Tibial nerve (tissue), 4 donors: ENCODE measurements at places on chromosomes 3 and 15. TPM values are rescaled to one million over a fixed set of nuclear protein-coding genes. Genes with fewer than 3 reads are reported as not detected.

- DNase-seq: no peak
- no peak overlapping the region for H3K4me3 ChIP-seq
- no peaks in the 10 kb centered on the region for H3K36me3 ChIP-seq
- no peaks in the 10 kb centered on the region for H3K4me1 ChIP-seq
- H3K27ac ChIP-seq: no peak overlapping the region
Measured at GRCh38 chr3:81502236-81502635, 259.2 kb downstream of the GBE1 start.

DNA sequence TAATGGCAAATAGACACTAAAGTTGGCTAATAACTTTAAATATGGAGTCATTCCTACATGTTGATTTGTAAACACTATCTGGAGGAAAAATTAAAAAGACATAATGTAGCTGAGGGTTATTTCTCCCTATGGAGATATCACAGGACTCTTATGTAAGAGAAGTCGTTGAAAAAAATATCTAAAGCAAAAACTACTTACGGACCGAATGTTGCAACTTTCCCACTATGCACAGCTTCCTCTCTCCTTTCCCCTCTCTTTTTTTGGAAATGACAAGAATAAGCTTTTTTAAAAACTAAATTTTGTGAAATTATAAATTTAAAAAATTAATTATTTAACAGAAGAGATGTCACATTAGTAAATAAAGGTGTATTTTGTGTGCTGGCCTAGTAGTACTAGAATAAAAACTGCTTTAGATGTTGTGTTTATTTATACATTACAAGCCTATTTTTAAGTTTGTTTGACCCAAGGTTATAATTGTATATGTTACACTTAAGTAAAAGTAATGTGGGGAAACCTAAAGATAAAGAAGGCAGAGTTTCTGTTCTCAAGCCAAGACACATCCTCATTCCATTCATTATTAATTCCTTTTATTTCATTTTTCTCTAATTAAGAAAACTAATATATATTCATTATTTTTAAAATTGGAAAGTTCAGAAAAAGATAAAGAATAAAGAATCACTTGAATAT is 20.7 kb upstream of the PPARG start:
- H3K4me1 ChIP-seq: no peaks in the 10 kb centered on the region
- H3K36me3 ChIP-seq: no peaks in the 10 kb centered on the region
- no peak overlapping the region for H3K27ac ChIP-seq
- no peak for DNase-seq
- no peaks in the 10 kb centered on the region for H3K27me3 ChIP-seq
- H3K4me3 ChIP-seq: no peak overlapping the region

DNA sequence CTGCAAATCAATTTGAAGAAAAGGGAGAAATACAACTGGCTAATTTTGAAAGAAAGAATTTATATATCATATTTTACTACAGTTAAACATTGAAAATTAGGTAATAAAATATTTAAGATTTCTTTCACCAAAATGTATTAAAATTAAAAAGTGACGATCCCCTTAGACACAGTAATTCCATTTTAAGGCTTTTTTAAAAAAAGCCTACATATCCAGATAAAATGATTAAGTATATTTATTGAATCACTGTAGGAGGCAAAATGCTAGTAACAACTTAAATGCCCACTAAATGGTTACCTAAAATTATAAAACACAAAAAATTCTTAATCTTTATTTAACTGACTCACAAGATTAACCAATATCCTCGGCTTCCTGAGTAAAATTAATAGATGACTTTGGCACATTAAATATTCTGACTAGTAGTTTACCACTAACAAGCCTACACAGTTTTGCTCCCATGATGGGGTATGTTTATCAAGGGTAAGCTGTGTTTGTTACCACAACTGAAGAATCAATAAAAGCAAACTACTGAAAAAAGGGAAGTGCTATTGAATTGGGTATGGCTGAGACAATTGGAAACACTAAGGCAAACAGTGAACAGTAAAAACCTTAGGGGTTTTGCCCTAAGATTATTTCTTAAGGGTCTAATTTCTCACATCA is 28.4 kb downstream of the ANKRD28 start:
- no peaks in the 10 kb centered on the region for H3K27me3 ChIP-seq
- no peak for DNase-seq
- H3K4me1 ChIP-seq: peaks cover 31% of the 10 kb centered on the region
- H3K36me3 ChIP-seq: peaks cover 8% of the 10 kb centered on the region
- H3K4me3 ChIP-seq: no peak overlapping the region

DNA sequence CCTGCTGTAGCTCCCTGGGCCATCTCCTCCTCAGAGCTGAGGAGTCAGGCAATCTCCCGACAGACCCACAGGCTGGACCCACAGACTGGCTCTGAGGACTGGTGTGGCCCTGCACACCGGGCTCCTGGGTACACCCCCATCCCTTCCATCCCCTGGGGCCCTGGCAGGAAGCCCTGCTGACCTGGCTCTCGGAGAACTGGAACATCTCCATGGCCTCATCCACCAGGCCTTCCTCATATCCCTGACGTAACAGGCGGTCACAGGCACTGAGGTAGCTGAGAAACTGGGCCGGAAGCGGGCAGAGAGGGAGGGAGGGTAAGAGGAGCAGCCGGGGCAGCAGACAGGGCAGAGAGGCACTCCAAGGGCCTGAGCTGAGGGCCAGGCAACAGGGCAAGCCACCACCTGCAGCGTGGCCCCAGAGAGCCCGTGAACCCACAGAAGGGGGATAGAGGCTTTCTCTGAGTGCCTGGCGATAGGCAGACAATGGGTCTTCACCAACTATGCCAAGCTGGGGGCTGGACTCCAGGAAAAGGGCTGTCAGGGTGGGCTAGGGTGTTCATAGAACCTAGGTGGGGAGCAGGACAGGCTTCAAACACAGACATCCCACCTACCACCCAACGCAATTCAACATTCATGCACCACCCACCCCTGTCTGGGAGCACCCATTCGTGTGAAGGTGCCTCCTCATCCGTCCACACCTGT is 17.9 kb downstream of the KBTBD13 start:
- H3K27me3 ChIP-seq: no peaks in the 10 kb centered on the region
- no peak overlapping the region for H3K27ac ChIP-seq
- no peaks in the 10 kb centered on the region for H3K4me1 ChIP-seq

- no peak overlapping the region for H3K4me3 ChIP-seq
- H3K27ac ChIP-seq: no peak overlapping the region
- H3K36me3 ChIP-seq: no peaks in the 10 kb centered on the region
- H3K4me1 ChIP-seq: no peaks in the 10 kb centered on the region
- no peak for DNase-seq
Measured at GRCh38 chr15:87638554-87639083, 617.9 kb downstream of the NTRK3 start.

The LMCD1 gene
- total RNA-seq: 147 TPM

- no peaks in the 10 kb centered on the region for H3K4me1 ChIP-seq
- no peak for DNase-seq
- no peak overlapping the region for H3K4me3 ChIP-seq
- H3K36me3 ChIP-seq: no peaks in the 10 kb centered on the region
- no peak overlapping the region for H3K27ac ChIP-seq
- no peaks in the 10 kb centered on the region for H3K27me3 ChIP-seq
Measured at GRCh38 chr3:132265028-132265427, 52.2 kb upstream of the ACP3 start.

The CFAP100 gene
- total RNA-seq: not detected

DNA sequence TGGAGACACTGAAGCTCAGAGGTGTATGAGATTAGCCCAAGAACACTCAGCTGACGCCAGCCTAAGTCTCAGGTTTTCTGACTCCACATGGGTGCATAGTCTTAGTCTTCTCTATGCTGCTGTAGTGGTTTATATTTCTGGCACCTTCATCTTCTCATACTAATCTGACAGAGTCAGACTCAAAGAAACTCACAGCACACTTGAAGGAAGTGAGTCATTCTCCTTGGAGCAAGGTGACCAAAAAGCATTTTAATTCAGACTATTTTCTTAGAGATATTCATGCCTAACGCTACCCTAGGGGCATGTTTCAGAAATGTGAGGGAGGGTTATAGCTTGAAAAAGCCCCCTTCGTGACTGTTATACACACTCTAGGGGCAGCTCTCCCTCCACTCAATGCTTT is 775.3 kb upstream of the ARPP21 start:
- H3K36me3 ChIP-seq: no peaks in the 10 kb centered on the region
- no peaks in the 10 kb centered on the region for H3K27me3 ChIP-seq
- no peak for DNase-seq
- no peaks in the 10 kb centered on the region for H3K4me1 ChIP-seq
- no peak overlapping the region for H3K4me3 ChIP-seq
- no peak overlapping the region for H3K27ac ChIP-seq

DNA sequence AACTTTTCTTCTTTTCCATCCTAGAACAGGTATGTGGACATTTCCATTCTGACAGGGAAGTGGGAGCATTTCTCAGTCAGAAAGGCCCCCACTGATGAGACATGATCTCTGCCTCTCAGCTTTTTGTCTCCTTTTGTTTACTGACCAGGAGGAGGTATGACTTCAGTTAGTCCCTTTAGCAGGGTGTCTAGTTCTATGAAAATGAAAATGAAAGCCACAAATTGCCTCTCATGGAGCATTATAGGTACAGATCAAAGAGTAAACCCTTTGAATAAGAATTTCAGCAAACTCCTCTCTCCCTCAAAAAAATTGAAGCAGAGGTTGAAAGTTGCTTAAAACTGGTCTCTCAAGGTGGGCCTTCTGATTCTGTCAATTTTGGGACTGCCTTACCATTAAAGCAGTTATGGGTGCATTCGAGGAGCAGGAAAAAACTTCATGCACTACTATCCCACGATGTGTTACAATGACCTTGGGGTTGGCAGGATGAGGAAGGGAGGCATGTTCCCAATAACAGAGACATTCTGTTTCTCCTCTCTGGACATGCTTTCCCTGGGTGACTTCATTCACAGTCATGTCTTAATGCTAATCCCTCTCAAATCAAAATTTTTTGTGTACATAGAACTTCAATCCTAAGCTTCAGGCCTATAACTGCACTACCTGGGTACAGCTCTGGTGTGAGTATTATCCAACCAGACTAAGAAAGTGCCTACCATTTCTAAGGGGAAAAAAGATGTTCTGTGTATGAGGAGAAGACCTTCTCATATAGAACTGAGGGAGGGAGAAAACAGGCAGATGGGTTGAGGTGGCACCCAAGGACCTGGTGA is 50.6 kb upstream of the TBC1D23 start:
- H3K4me3 ChIP-seq: no peak overlapping the region
- H3K27ac ChIP-seq: peak overlapping the region; percentile 50
- DNase-seq: no peak
- H3K4me1 ChIP-seq: no peaks in the 10 kb centered on the region
- no peaks in the 10 kb centered on the region for H3K27me3 ChIP-seq
- no peaks in the 10 kb centered on the region for H3K36me3 ChIP-seq

DNA sequence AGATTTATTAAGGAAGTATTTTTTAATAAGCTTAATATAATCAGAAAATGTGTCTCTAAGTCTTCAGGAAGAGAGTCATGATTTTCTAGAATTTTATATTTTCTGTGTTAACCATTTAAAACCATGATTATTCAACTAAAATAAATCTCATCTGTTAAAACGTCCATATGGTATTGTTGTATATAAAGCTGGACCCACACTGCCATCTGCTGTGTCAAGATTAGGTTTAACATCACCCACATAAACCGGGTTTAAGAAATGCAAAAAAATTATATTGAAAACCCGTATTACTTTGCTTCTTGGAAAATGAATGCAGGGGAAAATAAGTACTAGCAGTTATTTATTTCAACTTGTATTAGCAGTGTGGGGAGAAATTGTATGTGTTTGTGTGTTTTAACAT is 9.5 kb upstream of the CCDC66 start:
- no peak for DNase-seq
- H3K4me3 ChIP-seq: no peak overlapping the region
- no peaks in the 10 kb centered on the region for H3K4me1 ChIP-seq
- H3K36me3 ChIP-seq: no peaks in the 10 kb centered on the region
- no peaks in the 10 kb centered on the region for H3K27me3 ChIP-seq

The DNASE1L3 gene
- 1.5 TPM for total RNA-seq

The CMTM8 gene
- 6.3 TPM for total RNA-seq

The FOXL2 gene
- not detected for total RNA-seq

The IL17RB gene
- total RNA-seq: 7.1 TPM

The C3orf85 gene
- not detected for total RNA-seq

The PRR20G gene
- total RNA-seq: not detected

- DNase-seq: no peak
- H3K27ac ChIP-seq: no peak overlapping the region
- H3K4me1 ChIP-seq: peaks cover 60% of the 10 kb centered on the region
- no peaks in the 10 kb centered on the region for H3K36me3 ChIP-seq
- H3K4me3 ChIP-seq: no peak overlapping the region
Measured at GRCh38 chr15:51754267-51754666, 2.9 kb downstream of the TMOD2 start.

The TTBK2 gene
- 20.2 TPM for total RNA-seq

- no peaks in the 10 kb centered on the region for H3K4me1 ChIP-seq
- H3K4me3 ChIP-seq: no peak within 1 kb of the TSS
- no peaks in the 10 kb centered on the region for H3K36me3 ChIP-seq
- DNase-seq: no peak
Measured at GRCh38 chr15:74812533-74812932, at the start of gene LMAN1L. Gene LMAN1L, plus strand, starts transcription at chr15:74812835. Its CDS starts 20 bp downstream, at chr15:74812855.

GRCh38 chr15:92048739-92049138 is 195.2 kb downstream of the SLCO3A1 start:
- H3K27ac ChIP-seq: no peak overlapping the region
- no peaks in the 10 kb centered on the region for H3K27me3 ChIP-seq
- DNase-seq: no peak
- H3K36me3 ChIP-seq: no peaks in the 10 kb centered on the region

- H3K36me3 ChIP-seq: no peaks in the 10 kb centered on the region
- peak overlapping the region; percentile 97 for H3K4me3 ChIP-seq
- peaks cover 32% of the 10 kb centered on the region for H3K4me1 ChIP-seq
- H3K27ac ChIP-seq: peak overlapping the region; percentile 99
- no peaks in the 10 kb centered on the region for H3K27me3 ChIP-seq
Measured at GRCh38 chr15:68818769-68819494, 1.8 kb downstream of the ANP32A start.

GRCh38 chr15:42264795-42265194 is 8.2 kb upstream of the GANC start:
- H3K4me1 ChIP-seq: no peaks in the 10 kb centered on the region
- H3K27ac ChIP-seq: no peak overlapping the region
- H3K36me3 ChIP-seq: peaks cover 86% of the 10 kb centered on the region
- DNase-seq: no peak
- H3K4me3 ChIP-seq: no peak overlapping the region

The PIGB gene
- 14.7 TPM for total RNA-seq

DNA sequence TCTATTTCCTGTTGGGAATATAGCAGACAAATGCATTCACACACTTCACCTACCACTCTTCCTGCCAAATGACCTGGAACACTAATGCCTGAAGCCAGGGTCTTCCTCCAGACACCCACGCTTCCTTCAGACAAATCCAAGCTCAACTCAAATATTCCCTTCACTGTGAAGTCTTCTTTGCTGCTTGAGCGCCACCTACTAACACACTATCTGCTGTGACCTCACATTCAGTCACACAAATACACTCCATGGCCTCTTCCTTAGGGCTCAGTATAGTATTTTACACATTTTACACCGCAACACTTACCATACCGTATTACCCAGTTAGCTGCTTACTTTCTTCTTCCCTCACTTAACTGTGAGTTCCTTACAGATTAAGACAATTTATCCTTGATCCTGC is 149.4 kb downstream of the SHOX2 start:
- no peak overlapping the region for H3K4me3 ChIP-seq
- H3K27ac ChIP-seq: no peak overlapping the region
- no peaks in the 10 kb centered on the region for H3K36me3 ChIP-seq
- no peaks in the 10 kb centered on the region for H3K27me3 ChIP-seq
